ENCODE measurements at places on chromosomes 16 and 17.

DNA sequence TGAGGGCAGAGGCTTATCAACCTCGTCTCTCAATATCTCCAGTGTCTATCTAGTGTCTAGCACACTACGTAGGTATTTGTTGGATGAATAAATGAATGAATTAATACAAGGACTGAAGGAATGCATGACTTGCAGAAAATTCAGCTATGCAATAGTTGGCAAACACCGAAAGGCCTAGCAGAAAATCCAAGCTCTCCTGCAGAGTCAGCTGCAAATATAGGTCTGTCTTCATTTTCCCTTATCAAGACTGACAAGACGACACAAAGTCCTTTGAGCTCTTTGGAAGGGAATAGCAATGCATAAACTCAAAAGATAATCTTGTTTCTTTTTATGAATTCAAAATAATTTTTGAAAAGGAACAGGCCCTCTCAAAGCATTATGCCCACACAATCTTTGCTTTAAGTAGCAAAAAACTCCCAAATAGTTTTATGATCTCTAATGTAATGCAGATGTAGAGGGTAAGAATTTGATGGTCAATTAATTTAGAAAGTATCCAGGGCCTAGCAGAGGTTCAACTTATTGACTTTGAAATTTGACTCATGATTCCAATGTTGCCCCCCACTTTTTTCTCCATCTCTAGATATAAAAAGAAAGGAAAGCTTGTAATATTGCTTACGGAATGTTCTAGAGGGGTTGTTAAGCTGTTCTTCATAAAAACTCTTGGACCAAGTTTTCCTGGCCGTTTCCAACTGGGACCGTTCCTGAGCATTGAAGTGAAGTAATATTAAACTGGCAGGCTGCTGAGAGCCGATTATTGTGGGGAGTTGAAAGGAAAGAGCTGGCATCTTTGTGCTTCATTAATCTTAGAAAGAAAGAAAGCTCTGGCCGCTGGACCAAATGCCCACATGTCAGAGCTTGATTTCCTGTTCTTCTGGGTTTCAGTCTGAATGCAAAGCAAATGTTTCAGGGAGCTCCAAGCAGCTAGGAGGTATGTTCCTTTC, 227.3 kb downstream of the HS3ST3A1 start:
- no peak for DNase-seq

- DNase-seq, result no peak
These were observed 58.3 kb downstream of the RBFOX1 start for GRCh38 chr16:7390974-7391373.

- no peak for DNase-seq
These were observed 77.5 kb downstream of the USP32 start for GRCh38 chr17:60314423-60314822.

GRCh38 chr16:80356365-80356764, 184.4 kb upstream of the DYNLRB2 start:
- DNase-seq, result no peak

DNA sequence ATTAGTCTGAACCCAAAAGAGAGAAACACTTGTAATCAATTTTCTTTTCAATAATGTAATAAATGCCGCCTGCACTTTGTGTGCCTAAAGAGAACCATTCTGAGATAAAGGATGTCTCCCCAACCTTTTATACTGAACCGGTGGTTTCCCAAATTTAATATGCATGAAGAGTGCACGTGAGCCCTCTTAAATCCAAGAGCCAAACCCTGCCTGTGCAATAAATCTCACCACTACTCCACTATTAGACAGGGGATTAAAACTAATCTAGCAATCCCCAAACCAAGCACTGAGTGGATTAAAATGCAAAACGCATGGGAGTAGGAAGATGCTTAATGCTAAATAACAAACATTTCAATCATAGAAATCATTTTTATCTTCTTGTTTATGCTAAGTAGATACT, 351.0 kb upstream of the PSMD7 start:
- no peak for DNase-seq

DNA sequence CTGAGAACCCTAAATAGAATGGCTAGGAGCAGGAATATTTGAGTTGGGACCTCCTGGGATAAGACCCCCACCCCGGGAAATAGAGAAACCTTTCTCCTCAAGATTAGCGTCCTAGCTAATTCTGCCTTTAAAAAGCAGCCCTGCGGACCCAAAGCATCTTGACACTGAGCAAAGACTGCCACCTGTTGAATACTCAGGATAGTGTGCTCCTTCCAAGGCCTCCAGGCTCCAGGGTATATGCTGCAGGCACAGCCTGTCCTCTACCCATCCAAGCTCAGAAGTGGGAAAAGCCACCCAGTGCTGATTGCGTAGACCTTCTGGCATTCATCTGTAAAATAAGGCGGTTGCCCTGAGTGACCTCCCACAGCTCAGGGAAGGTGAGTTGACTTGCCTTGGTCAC, 456.2 kb upstream of the DYNLRB2 start:
- no peak for DNase-seq

DNA sequence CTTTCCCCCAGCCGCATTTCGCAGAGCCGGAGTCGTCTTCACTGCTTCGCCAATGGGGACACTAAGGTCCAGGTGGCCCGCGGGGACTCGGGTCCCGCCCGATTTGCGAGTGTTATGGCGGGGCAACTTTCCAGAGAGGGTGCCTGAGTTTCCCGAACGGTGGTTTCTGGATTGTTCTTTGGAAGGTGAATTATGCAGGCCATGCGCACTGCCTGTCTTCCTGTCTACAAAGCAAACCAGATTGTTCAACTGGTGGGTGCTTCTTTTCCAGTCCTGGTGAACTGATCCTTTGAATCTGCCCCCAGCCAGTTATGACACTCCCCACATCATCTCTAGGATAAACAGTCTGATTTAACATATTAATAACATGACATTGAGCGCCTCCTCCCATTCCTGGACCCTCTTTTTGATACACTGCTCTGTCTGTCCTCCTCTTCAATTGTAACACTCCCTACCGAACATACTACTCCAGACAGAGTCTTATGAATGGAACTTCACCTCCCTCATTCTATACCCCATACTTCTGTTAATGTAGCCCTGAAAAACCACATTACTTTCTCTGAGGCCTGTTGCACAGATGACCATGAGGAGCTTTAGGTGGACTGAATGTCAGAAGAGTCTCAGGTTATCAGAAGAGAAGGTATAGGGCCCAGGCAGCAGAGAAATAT, 159.0 kb downstream of the RAB11FIP4 start:
- no peak for DNase-seq

DNA sequence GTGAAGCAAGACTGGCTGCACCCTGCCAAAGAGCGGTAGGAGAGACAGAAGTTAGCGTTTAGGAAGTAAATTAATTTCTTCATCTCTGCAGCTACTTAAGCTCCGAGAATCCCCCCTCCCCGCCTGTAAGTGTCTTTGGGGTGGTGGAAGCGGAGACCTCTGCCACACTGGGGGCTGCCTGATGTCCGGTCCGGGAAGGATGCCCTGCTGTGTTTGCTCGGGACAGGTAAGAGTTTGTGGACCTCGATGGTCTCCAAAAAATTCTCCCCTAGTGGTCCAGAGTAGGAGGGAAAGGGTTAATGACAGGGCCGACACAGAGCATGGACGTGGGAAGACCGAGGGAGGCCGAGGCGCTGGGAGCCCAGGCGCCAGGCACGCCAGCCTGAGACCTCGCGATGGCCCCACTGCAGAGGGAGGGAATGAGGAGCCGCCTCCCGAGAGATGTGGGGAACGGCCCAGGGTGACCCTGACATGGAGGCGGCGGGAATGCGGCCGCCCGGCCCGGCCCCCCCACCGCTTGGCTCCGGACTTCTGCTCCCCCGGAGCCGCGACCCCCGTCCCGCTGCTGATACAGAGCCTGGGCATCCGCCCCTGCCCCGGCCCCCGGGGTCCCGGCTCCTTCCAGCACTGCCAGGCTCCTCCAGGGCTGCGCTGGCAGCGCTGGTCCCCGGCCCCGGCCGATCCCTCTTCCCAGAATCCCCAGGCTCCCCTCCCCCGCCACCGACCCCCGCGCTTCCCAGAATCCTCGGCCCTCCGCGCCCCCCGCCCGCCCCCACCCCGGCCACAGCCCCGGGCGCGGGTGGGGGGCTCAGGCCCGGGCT, 680 bp downstream of the ZNF629 start:
- DNase-seq, result no peak

DNA sequence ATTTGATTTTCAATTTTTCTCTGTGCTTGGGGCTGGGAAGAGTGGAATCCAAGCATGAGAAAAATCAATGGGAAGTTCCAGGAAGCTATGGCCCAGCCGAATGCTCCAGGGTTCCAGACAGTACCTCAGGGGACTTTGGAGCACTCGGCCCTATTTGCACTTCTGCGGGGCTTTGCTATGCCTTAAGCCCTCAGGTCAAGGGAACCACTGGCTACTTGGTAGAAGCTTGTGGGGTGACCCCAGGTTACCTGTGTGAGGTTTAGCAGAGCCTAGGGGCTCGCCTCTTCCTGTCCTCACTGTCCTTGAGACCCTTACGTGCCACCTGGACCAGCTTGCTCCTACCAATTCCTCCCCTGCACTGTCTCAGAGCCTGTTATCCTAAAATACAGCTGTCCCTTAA, 121.3 kb downstream of the MGAT5B start:
- no peak for DNase-seq

- no peak for DNase-seq
These were observed 33.9 kb upstream of the RPTOR start for GRCh38 chr17:80510772-80511171.

GRCh38 chr17:77613218-77613617, 345.3 kb upstream of the TNRC6C start:
- no peak for DNase-seq

DNA sequence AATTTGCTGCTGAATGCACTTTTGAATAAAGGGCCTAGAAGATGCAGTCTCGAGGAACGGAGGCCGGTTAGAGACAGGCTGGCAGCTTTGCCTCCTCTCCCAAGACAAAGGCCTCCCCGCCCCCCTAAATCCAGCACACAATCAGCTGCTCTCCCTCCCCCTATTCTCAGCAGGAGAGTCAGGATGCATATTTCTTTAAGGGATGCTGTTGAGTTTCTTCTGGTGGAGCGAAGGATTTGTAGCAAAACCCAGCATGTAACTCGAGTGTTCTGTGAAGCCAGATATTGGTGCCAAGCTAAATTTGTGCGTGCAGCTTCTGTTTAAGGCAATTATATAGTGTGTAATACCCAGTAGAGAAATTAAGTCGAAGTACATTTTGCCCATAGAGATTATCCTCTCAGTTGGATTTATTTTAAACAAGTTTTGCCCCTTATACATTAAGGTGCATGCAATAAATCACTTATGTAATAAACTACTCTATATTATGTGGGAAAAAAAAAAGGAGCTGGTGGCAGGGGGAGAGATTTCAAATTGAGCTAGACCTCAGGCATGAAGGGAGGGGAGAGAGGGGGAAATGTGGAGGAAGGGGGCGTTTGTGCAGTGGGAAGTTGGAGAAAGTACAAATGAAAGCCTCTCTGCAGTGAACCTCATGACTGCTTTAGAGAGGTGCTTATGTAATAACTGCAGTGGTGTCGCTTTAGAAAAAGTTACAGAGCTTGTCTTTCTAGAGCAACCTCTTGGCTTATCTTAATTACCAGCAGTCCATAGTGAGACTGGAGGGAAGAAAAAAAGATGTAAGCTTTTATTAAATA, 599.2 kb downstream of the MAF start:
- DNase-seq, result no peak

GRCh38 chr16:49464877-49465504, 91.4 kb downstream of the C16orf78 start:
- no peak for DNase-seq

DNA sequence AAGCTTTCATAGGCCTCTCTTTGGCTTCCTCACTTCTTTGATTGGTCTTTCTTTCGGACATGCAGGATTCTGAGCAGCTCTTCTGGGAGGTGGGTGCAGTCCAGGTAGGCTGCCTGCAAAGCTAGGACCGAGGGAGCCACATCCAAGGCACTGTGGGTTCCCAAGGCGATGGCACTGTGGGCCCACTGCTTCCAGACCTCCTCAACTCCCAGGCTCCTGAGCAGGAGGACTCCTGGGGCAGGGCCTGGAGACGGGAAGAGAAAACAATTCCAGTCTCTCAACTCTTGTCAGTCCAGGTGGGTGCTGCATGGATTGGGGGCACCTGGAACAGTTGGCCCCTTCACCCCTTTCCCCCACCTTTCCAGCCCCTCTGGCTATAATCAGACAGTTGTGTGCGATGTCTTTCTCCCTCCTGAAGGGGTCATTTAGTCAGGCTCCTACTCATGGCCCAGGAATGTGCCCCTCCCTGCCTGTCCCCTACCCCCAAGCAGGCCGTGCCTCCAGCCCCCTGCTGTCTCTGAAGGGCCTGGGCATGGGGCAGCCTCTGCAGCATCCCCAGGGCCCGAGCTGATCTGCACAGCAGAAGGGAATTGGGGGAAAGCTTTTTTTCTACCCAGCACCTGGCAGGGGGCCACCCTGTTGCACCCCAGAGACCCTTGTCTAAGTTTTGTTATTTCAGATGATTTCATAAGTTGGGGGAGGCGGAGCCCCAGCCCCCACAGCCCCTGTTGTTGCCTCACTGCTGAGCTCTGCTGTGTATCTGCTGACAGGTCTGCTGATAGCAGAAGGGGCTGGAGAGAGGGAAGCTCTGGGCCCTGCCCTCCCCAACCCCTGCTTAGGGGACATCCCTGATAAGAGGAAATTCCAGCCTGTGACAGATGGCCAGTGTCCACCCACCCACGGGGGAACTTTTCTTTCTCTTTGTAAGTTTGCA, 330.3 kb downstream of the SEC14L1 start:
- DNase-seq, result no peak

- peak; percentile 62 for DNase-seq
These were observed 84.4 kb upstream of the GSE1 start for GRCh38 chr16:85528528-85529387.

DNA sequence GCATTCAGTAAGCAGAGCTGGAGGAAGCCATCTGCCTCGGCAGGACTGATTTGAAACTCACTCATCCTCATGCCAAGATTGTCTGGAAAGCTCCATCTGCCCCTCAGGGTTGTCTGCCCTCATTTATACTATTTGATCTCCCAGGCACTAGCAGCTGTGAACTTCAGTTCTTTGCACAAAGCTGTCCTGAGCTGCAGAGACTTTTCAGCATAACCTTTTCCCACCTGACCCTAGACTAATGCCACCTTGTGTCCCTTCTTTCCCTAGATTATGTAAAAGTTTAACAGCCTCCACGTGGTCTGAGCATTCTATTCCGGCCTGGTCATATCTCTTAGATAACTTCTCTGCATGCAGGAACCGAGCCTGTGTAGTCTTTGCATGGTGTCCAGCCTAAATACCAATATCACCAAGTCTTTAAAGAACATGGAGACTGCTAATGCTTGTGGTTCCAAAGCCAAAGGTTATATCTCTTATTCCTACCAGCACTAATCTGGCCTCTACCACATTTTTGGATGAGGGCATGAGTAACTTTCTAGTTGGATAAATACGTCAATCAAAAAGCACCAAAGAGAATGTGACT, 29.1 kb downstream of the STAT5A start:
- peak; percentile 21 for DNase-seq

GRCh38 chr16:4685776-4686496, 7.4 kb upstream of the NUDT16L1 start:
- DNase-seq, result no peak

GRCh38 chr17:36197387-36197703, 787 bp upstream of the CCL3L1 start:
- DNase-seq, result no peak

DNA sequence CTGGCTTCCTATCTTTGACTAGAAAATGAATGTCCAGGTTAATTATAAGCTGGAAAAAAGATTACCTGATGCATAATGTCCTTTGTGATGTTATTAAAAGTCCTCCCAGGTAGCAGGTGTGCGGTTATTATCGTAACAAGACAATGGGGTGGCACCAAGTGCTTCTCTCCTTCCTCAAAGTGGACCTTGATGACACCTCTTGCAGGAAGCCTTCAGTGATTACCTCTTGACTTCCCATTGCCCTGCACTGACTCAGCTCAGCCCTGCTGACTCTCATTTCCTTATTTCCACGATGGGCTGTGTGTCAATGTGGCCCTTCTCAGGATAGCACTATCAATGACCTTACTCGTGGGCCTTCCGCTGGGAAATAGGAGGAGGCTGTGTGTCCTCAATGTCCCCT, 477.4 kb upstream of the CCL2 start:
- DNase-seq, result no peak

All from hematopoietic multipotent progenitor cell treated with erythropoietin and hydrocortisone succinate and interleukin-3 and kit ligand, for 15 days (in vitro differentiated cells).